ENCODE measurements at places on chromosomes 6 and 20.

DNA sequence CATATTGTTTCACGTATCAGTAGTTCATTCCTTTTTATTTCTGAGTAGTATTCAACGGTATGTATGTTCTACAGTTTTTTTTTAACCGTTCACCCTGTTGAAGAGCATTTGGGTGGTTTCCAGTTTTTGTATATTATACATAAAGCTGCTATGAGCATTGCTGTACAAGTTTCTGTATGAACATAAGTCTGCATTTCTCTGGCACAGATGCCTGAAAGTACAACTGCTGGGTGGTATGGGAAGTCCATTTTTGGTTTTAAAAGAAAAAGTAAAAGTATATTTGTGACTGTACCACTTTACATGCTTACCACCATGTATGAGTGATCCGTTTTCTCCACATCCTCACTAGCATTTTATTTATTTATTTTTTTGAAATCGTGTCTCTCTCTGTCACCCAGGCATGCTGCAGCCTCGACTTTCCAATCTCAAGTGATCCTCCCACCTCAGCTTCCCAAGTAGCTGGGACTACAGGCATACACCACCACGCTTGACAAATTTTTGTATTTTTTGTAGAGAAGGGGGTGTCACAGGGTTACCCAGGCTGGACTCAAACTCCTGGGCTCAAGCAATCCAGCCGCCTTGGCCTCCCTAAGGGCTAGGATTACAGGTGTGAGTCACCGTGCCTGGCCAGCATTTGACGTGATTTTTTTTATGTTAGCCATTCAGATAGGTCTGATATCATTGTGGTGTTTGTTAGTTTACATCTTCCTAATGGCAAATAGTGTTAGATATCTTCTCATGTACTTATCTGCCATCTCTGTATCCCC lies 11.0 kb upstream of the SIM1 start:
- no peak overlapping the region for H3K4me3 ChIP-seq
- H3K36me3 ChIP-seq, result no peaks in the 10 kb centered on the region
- H3K27me3 ChIP-seq, result no peaks in the 10 kb centered on the region
- peaks cover 12% of the 10 kb centered on the region for H3K4me1 ChIP-seq

- peaks cover 10% of the 10 kb centered on the region for H3K4me1 ChIP-seq
- peak; percentile 14 for DNase-seq
- H3K27me3 ChIP-seq, result no peaks in the 10 kb centered on the region
- H3K4me3 ChIP-seq, result no peak overlapping the region
These were observed 2.8 kb upstream of the COX7A2 start for GRCh38 chr6:75246386-75246785.

DNA sequence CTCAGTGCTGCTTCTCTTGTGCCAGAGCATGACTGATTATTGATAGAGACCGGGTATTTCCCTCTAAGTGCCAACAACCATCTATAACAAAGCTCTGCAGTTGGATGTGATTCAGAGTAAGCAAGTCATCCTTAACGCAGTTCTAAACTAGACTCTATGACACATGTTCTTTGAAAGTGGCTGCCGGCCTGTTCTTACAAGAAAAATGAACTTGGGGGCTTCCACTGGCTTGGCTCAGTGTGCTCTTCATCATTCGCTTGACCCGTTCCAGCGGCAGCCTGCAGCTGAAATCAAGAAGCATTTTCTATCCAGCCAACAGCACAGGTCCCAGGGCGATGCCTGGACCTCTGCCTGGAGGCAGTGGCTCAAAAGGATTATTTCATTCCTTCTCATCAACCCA lies 29.8 kb downstream of the GFOD1 start:
- no peaks in the 10 kb centered on the region for H3K27me3 ChIP-seq
- no peak overlapping the region for H3K4me3 ChIP-seq
- no peak overlapping the region for H3K27ac ChIP-seq
- peak; percentile 68 for DNase-seq
- peaks cover 12% of the 10 kb centered on the region for H3K4me1 ChIP-seq

- H3K4me1 ChIP-seq, result no peaks in the 10 kb centered on the region
- no peak for DNase-seq
- no peaks in the 10 kb centered on the region for H3K36me3 ChIP-seq
- no peak overlapping the region for H3K27ac ChIP-seq
These were observed 142.8 kb upstream of the PTPRK start for GRCh38 chr6:128663238-128663637.

DNA sequence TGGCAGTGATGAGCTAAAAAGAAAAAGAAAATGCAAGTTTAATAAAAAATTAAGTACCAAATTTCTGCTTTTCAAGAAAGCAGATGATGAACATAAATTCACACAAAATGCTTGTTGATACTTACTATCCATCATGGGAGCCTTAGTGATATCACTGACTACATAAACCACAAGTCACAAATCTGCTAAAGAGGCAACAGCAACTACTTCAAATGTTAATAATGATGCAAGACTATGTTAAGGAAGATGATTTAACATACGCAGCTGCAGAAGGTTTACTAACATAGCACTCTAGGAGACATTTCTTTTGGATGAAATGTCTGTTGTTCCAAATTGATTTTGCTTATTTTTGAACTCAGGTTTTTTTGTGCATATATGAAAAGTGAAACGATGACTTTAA lies 18.6 kb downstream of the FYN start:
- peak; percentile 28 for DNase-seq
- H3K36me3 ChIP-seq, result no peaks in the 10 kb centered on the region
- H3K4me3 ChIP-seq, result no peak overlapping the region
- H3K27me3 ChIP-seq, result no peaks in the 10 kb centered on the region
- H3K27ac ChIP-seq, result no peak overlapping the region

- H3K4me1 ChIP-seq, result no peaks in the 10 kb centered on the region
- no peak overlapping the region for H3K27ac ChIP-seq
- no peaks in the 10 kb centered on the region for H3K27me3 ChIP-seq
- H3K4me3 ChIP-seq, result no peak overlapping the region
These were observed 53.8 kb upstream of the NRSN1 start for GRCh38 chr6:24072038-24072746.

DNA sequence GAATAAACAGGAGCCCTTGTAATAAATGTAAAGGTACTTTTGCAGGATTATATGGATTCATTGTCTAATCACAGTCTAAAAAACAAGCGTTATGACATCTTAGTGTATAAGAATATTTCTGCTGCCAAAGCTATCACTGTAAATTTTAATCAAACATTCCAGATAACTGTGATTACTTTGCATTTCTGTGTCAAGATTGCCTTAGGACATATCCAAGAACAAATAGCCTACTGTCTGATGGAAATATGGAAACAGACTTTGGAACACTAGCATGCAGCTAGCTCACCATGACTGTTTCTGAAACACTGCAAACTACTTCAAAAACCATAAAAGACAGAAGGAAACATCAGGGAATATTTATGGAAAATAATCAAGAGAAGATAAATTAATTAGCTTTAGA lies 248.7 kb upstream of the ASCC3 start:
- no peak overlapping the region for H3K27ac ChIP-seq
- DNase-seq, result no peak
- no peaks in the 10 kb centered on the region for H3K36me3 ChIP-seq
- H3K27me3 ChIP-seq, result no peaks in the 10 kb centered on the region

DNA sequence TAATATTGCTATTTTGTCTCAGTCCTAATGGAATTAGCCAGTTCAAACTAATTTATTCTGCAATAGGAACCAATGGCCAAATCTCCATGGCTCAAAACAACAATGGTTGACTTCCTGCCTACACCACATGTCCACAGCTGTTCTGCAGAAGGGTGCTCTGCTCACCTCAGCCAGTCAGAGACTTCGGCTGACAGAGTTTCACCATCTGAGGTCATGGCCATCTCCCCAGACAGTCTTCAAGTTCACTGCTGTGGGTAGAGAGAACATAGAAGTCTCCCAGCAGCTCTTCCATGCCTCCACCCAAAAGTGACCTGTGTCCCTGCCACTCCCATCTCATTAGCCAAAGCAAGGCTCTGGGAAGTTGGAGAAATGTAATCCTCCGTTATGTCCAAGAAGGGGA lies 65.1 kb upstream of the FOXC1 start:
- H3K4me1 ChIP-seq, result 0 out of 2 replicates have a peak, but pooled peaks cover 4% of the 10 kb centered on the region
- no peaks in the 10 kb centered on the region for H3K36me3 ChIP-seq
- no peak overlapping the region for H3K27ac ChIP-seq
- no peak overlapping the region for H3K4me3 ChIP-seq
- no peak for DNase-seq
- no peaks in the 10 kb centered on the region for H3K27me3 ChIP-seq

DNA sequence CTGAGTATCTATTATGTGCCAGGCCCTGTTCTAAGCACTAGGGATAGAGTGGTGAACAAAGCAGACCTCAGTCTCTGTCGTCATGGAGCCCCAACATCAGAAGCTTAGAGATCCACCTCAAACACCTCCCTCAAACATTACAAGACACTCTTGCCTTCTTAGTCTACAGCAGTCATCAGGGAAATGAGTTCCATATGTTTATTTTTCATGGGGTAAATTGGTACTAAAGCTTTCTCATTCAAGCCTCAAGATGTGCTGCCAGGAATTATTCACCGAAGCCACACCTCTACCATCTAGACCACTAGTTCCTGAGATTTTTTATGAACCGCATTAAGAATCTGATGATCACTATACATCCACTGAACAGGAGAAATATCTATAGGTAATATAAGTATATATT lies 59.0 kb upstream of the TFB1M start:
- no peak overlapping the region for H3K4me3 ChIP-seq
- H3K4me1 ChIP-seq, result peaks cover 49% of the 10 kb centered on the region
- H3K27me3 ChIP-seq, result no peaks in the 10 kb centered on the region
- H3K36me3 ChIP-seq, result no peaks in the 10 kb centered on the region
- no peak overlapping the region for H3K27ac ChIP-seq
- peak; percentile 64 for DNase-seq

- no peaks in the 10 kb centered on the region for H3K27me3 ChIP-seq
- DNase-seq, result no peak
- H3K4me3 ChIP-seq, result no peak overlapping the region
These were observed 160.2 kb downstream of the MRPL14 start for GRCh38 chr6:43966853-43967718.

DNA sequence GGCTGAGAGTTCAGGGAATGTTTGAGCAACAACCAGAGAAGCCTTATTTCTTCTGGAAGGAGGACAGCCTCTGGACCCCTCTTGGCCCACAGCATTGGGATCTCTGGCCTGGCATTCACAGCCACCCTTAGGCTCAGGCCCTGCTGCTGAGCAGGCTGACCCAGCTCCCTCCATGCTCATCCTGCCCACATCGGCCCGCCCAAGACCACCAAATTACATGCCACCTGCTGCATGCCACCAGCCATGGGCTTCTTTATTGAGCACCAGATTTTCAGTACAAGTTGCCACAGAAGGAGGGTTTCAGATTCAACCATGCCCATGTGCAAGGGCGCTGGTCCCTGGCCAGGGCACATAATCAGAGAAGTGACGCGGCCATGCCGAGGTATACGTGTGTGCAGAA lies 32.2 kb downstream of the ADA start:
- no peak overlapping the region for H3K27ac ChIP-seq
- no peaks in the 10 kb centered on the region for H3K4me1 ChIP-seq
- no peaks in the 10 kb centered on the region for H3K27me3 ChIP-seq
- no peaks in the 10 kb centered on the region for H3K36me3 ChIP-seq
- H3K4me3 ChIP-seq, result no peak overlapping the region

- no peaks in the 10 kb centered on the region for H3K4me1 ChIP-seq
- H3K36me3 ChIP-seq, result peaks cover 39% of the 10 kb centered on the region
- H3K27ac ChIP-seq, result no peak overlapping the region
- no peak for DNase-seq
- no peak overlapping the region for H3K4me3 ChIP-seq
- H3K27me3 ChIP-seq, result no peaks in the 10 kb centered on the region
These were observed 23.4 kb downstream of the THBS2 start for GRCh38 chr6:169230322-169230665.

GRCh38 chr20:6579417-6579816 lies 188.1 kb upstream of the BMP2 start:
- no peaks in the 10 kb centered on the region for H3K36me3 ChIP-seq
- DNase-seq, result peak; percentile 15
- H3K27me3 ChIP-seq, result no peaks in the 10 kb centered on the region
- no peak overlapping the region for H3K27ac ChIP-seq
- peaks cover 7% of the 10 kb centered on the region for H3K4me1 ChIP-seq

DNA sequence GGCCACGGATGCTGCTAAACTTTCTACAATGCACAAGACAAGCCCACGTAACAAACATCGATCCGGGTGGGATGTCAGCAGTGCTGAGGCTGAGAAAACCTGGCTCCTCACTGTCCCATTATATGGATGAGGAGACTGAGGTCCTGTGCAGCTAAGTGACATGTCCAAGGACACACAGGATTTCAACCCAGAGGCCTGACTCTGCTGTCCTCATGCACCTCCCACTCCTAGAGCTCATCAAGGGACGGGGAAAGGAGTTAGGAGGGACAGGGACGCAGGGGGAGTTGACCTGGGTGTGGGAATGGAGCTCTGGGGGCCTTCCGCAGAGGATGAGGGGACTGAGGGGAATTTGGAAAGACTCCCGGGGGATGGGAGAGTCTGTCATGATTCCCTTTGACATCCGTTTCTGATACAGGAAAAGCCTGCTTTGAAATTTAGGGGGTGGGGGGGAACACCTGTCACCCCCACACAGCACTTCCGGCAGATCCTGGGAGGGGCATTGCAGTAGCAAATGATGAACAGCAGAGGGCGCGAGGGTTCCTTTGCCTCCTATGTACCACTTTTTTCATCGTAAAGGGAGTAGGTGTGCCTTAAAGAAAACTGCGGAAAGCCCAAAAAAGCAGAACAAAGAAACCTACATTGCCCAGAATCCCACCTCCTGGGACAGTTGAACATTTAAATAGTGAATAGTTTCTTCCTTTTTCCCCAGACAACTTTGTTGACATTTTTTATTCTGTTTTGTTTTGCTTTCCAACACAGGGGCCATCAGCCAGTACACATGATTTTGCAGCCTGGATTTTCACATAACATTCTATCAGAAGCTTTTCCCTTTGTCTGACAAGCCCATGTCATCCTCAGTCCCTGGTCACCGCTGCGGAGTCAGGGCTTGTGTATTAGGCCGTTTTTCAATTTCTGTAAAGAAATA lies 48.6 kb downstream of the SLC2A10 start:
- H3K27me3 ChIP-seq, result 0 out of 2 replicates have a peak, but pooled peaks cover 3% of the 10 kb centered on the region
- H3K27ac ChIP-seq, result no peak overlapping the region
- H3K4me3 ChIP-seq, result no peak overlapping the region

GRCh38 chr6:139510040-139510790 lies 135.8 kb upstream of the CITED2 start:
- no peaks in the 10 kb centered on the region for H3K36me3 ChIP-seq
- H3K4me1 ChIP-seq, result 0 out of 2 replicates have a peak, but pooled peaks cover 6% of the 10 kb centered on the region
- no peak overlapping the region for H3K27ac ChIP-seq
- no peak for DNase-seq

- H3K27me3 ChIP-seq, result no peaks in the 10 kb centered on the region
- H3K4me1 ChIP-seq, result no peaks in the 10 kb centered on the region
- H3K4me3 ChIP-seq, result no peak overlapping the region
- no peak for DNase-seq
- no peaks in the 10 kb centered on the region for H3K36me3 ChIP-seq
- no peak overlapping the region for H3K27ac ChIP-seq
These were observed 126.7 kb upstream of the RREB1 start for GRCh38 chr6:6980999-6981597.

All from GM23248 (cell line).